DMS153 (cell line): ENCODE measurements at places on chromosomes 12 and 14.
A peak's percentile ranks its signal among the peaks of the same experiment; 100 is the strongest.

DNA sequence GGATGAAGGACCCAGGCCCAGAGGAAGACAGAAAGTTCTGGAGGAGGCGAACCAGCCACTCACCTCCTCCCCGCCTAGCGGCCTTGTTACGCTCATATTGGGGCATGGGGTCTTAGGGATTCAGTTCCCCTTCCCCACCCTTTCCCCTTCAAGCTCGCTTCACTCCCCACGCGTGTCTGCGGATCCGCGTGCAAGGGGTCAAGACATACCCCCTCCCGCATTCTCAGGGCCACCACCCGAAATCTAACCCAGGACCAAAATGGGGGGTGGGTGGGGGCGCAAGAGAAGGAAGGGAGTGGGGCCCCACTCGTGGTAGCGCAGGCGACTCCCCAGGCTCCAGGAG is 584 bp upstream of the RFX4 start:
- DNase-seq, result no peak

DNA sequence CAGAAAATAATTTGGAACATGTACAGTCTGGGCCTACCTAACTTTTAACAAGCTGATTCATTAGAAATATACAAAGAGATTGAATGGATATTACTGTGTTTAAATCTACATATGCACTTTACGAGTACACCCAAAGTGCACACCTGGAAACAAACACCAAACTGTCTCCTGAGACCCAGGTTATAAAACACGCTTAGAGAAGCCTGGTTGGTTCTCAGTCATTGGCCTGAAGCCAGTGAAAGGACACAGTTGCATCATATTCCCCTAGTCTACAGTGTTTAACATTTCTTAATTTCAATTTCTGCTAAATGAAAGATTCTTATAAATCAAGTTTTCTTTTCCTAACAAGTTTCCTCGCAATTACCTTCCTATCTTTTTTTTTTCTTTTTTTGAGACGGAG is 209.5 kb downstream of the FBXL14 start:
- DNase-seq, result no peak

DNA sequence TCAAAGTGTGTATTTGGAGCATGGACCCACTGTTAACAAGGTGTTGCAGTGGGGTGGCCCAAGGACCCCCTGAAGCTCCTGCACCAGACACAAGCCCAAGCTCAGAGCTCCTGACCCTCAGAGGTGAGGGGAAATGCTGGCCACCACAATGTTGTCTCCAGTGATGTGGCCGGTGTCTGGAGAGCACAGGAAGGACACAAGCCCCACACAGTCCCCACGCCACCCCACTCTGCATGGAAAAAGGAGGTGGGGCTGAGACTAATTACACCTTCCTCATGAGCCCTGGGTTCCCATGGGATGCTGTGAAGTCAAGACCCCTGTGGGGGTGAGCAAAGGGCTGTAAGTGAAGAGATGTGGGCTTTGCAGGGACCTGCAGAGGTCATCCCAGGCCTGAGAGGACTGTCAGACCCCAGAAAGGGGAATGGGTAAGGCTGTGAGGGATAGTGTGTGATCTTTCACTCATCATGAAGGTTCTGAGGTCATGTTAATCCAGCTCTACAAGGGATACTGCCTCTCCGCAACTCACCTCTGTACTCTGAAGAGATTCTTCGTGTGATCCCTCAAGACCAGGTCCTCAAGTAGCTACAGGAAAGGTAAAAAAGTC is 136.3 kb upstream of the DHRS4 start:
- DNase-seq, result no peak

GRCh38 chr14:105083926-105084685 is 18.9 kb upstream of the GPR132 start:
- DNase-seq, result no peak

- no peak for DNase-seq
These were observed 1.6 kb upstream of the TNFRSF1A start for GRCh38 chr12:6343518-6343917.

DNA sequence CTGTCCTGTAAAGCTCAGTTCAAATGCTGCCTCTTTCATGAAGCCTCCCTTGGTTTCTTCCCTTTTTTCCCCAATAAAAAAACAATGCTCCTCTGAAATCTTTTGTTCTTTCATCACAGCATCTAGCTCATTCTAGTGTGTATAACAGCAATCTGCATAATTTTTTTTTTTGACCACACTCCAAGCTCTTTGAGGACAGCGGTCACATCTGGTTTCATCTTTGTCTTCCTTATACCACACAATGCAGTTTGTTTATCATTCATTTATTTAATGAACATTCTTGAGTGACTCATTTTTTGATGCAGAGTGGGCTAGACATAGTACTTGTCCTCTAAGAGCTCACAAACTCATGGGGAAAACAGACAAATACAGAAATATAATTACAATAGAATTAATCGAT is 7.3 kb downstream of the GNG2 start:
- DNase-seq, result no peak

DNA sequence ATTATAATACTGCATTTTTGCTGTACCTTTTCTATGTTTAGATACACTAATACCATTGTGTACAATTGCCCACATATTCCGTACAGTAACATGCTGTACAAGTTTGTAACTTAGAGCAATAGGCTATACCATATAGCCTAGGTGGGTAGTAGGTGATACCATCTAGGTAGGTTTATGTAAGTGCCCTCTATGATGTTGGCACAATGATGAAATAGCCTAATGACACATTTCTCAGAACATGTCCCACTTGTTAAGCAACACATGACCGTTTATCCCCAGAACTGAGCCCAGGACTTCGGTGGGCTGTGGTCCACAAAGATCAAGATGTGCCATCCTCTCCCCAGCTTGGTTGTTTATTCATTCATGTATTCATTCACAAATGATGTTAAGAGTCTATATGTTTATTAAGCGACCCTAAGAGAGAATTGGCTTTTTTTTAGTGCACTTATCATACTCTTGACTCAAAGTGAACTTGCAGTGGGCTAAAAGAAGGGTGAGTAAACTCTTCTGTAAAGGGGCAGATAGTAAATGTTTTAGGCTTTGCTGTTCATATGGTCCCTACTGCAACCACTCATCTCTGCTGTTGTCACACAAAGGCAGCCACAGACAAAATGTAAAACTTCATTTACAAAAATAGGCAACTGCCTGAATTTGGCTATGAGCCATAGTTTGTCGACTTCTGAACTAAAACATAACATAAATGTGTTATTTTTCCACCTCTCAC is 110.8 kb downstream of the NDUFA12 start:
- no peak for DNase-seq

DNA sequence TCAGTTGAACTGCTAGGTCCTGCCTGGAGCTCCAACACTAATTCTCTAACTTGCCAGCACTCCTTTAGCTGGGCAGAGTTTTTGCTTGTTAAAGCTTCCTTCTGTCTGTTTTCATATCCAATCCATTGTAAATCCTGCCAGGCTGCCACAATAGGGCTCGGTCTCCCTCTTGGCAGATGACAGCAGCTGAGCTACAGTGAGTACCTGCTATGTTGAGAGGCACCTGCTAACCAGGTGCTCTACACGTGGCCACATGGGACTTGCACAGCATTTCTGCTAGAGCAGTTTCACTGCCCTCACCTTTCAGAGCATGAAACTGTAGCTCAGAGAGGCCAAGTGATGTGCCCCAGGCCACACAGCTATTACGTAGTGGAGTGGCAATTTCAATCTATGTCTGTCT is 106.6 kb upstream of the NOS1 start:
- peak; percentile 88 for DNase-seq

- DNase-seq, result no peak
These were observed 76.6 kb downstream of the DCAF5 start for GRCh38 chr14:69076341-69076740.

DNA sequence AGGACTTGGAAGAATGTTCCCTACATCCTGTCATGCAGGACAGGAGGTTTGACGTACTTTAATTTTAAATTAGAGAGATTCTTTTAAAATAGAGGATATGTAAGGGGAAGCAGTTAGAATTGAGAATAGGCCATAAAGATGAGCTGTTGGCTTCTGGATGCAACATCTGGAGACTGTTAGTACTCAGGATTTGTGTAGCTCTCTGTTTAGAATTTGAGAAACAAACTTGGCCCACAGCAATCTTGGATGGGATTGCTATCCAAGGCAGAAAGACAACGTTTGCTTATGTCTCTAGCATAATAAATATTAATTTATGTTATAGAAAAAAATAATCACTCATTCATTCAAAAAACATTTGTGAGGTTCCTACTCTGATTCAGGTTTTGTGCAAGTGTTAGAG is 398.4 kb upstream of the NOVA1 start:
- no peak for DNase-seq

DNA sequence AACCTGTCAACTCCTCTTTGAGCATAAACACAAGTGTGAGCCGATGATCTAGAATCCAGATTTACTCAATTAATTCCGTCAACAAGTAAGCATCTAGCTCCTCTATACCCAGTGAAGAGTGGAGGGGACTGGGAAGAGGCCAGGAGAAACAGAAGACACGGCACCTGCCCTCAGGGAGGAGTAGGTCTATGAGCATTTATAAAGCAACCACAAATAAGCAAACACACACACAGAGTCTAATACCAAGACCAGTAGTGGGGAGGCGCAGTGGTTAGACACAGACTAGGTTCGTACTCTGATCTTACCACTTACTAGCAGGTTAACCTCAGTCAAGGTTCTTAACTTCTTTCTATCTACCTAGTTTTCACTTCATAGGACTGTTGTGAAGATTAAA is 5.9 kb upstream of the FOXN3 start:
- DNase-seq, result no peak

DNA sequence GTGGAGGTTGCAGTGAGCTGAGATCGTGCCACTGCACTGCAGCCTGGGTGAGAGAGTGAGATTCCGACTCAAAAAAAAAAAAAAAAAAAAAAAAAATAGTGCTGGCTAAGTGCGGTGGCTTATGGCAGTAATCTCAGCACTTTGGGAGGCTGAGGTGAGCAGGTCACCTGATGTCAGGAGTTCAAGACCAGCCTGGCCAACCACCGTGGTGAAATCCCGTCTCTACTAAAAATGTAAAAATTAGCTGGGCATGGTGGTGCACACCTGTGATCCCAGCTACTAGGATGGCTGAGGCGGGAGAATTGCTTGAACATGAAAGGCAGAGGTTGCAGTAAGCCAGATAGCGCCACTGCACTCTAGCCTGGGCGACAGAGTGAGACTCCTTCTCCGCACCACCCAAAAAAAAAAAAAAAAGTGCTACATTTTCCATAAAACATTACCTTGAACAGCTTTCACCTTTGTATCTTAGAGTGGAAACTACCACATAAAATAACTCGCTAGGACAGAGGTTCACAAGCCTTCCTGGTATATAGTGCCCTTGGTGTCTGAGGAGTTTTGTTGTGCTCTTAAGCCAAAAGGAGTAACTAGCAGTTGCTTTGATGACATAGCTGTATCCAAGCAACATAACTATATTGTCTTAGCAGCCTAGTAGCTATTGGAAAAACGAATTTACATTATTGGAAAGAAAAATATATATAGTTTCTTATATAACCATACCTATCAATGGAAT is 11.1 kb downstream of the PTGES3 start:
- no peak for DNase-seq

DNA sequence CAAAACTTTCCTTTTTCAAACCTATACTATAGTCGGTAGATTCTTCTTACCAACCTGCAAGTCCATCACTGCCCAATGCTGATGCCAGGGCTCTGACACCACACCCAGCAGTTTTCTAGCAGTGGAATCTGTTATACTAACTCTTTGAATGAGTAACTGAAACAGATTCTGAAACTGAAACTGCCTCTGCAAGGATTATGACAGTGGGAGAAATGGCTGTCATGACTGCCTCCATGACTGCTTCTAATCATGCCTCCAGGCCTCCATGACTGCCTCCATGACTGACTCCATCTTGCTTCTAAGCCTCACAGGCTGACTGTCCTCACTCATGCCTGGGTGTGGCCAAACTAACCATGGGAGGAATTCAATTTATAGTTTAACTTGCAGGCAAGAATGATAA is 29.4 kb upstream of the OXA1L start:
- no peak for DNase-seq

GRCh38 chr12:94954948-94955592 is 48.4 kb downstream of the NDUFA12 start:
- no peak for DNase-seq

DNA sequence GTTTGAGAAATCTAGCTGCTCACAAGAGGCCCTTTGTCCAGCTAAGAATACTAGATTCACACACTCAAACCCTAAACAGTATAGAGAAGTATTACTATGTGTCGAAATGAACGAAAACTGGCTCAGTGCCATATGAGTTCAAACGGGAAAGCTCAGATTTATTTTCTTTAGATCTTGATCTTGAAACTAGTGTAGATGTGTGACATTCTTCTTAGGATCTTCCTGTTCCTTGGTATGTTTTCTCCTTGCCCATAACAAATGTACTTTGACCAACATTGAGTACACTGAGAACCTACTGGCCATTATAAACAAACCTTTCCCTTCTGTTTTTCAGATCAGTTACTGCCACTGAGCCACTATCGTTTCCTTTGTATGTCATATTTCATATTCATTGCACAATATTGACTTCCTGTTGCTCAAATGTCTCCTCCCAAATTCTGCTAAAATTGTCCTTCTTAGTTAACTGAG is 21.3 kb downstream of the MYBPC1 start:
- no peak for DNase-seq

- no peak for DNase-seq
These were observed at the start of gene MYO1A for GRCh38 chr12:57049890-57050289. MYO1A (minus strand) TSS chr12:57050129; CDS start chr12:57048323, 1,806 bp downstream.

DNA sequence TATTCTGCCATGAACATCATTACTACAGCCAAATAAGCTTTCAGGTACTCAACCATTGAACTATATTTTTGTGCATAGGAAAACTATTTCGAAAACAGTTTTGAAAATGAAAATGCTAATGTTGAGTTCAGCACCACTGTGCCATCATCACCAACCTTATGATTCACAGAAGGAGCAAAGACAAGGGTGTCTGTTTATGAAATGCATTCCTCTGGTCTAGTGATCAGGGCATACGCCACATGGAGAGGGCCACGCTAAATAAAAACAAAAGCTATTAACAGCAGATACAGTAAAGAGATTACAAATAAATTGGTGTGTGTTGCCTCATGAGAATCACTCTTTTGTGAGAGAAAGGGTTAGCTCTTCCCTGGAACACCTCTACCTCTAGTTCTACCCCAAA is 43.2 kb upstream of the BMAL2 start:
- DNase-seq, result no peak

GRCh38 chr12:120979862-120980696 is 1.7 kb downstream of the HNF1A start:
- DNase-seq, result no peak

GRCh38 chr14:91956616-91957015 is 9.1 kb upstream of the FBLN5 start:
- DNase-seq, result no peak

GRCh38 chr14:100306998-100307765 is 938 bp upstream of the SLC25A29 start:
- DNase-seq, result no peak
